Right forelimb (tissue), 1 donor: ENCODE measurements at places on chromosomes 13 and 19.
A peak's percentile ranks its signal among the peaks of the same experiment; 100 is the strongest.

DNA sequence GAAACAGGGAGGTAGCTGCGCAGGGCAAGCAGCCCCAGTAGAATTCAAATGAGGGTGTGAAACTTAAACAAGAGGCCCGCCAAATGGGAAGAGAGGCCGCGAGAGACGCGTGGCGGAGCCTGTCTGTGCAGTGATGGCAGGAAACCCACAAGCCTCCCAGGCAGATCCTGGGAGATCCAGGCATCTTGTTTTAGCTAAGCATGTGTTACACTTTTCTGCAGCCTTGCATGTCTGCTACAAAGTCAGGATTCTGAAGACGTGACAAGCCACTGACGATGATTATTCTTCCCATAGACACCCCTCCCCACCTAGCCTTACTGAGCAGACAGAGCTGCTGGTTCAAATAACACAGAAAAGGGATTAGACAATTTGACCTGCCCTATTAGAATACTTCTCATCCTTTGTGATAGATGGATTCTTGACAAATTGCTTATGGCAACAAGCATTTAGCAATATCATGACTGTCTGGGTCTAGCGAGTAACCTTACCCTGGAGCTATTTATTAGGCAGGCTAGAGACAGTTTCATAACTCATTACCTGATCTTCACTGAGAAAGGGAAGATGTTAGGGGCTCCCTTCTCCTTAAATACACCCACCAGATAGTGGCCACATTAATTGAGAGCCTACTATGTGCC lies 185.2 kb upstream of the IRS2 start:
- no peak for DNase-seq

GRCh38 chr19:45074744-45075300 lies 1.5 kb downstream of the ZNF296 start:
- DNase-seq: no peak

DNA sequence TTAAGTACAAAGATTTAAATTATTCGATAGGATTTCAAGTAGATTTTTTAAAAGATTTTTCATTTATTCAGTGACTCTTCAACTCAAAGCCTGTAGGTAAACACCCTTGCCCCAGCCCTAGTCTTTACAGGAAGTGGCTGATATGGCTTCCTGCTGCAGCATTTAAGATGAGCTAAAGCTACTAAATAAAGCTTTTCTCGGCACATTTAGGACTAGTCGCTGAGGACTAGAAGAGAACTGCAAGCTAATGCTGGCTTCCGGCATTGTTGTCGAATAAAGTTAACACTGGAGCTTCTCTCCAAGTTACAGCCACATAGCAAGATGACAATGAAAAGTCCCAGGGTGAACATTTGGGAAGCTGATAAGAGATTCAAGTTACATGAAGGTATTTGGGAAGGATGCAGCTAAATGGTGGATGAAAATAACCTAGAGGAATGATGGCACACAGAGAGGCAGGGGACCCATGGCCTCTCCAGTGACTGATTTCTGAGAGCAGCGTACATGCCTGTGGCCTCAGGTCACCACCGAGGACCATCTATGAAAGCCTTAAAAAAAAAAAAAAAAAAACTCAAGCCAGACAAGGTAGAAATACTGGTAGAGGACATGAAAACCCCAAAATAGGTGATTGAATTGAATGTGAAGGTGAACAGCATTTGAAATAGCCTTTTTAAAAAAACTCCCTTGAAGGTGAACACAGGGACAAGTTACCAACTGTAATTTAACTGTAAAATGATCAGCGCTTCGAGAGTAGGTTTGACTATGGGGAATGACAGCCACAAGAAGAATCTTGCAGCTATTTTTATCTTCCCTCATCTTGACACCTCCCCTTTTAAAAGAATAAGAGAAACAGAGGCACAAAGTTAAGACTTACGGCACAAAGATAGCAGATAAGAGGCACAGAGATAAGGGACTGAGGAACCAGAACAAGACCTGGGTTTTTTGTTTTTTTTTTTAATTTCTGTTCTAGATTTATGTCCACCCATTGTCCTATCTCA lies 155.4 kb downstream of the DCT start:
- DNase-seq: no peak

DNA sequence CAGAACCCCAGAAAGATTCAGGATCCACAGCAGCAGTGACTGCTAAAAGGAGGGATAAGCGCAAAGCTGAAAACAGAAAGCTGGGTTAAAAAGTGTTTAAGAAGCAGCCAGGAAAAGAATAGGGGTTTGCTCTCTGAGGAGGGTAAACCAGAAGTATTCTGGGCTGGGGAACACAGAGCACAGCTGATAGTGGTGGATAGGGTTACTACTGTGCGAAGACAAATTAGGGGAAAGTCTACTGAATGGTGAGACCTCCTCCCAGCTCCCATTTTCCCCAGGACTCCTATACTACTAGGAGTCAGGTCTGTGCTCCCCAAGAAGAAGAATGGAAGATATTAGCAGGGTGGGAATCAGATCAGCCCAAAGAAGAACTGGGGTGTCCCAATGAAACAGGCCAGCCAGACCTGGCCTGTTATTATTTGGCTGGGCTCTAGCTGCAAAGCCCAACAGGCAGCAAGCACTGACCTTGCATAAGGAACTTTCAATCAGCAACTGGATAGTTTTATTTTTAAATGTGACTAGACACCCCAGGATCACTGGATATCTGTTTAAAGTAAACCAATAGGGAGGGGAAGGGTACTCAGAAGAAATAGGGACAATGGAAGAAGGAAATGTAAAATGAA lies 43.5 kb upstream of the SERTM1 start:
- no peak for DNase-seq

DNA sequence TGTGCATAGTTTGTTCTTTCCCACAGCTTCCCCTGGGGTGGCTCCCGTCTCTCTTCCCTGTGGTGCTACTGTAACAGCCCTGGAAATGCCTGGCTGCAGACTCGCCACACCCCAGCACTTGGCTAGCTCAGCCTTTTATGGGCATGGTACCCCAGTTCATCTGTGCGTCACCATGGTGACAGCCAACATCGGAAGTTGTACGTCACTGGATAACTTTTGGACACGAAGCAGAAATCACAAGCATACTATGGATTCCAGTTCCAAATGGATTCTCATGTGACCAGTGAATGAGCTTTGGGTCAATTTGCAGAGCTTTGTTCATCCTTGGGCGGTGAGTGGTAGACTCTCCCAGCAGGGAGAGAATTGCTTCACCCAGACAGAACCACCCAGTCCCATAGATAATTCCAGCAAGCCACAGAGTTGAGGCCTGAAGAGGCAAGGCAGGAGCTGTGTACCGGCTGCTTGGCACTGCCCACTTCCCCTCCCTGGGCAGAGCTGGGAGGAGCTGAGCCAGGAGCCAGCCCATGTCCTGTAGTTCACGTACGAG lies 54.4 kb downstream of the COL4A2 start:
- DNase-seq: peak; percentile 74

DNA sequence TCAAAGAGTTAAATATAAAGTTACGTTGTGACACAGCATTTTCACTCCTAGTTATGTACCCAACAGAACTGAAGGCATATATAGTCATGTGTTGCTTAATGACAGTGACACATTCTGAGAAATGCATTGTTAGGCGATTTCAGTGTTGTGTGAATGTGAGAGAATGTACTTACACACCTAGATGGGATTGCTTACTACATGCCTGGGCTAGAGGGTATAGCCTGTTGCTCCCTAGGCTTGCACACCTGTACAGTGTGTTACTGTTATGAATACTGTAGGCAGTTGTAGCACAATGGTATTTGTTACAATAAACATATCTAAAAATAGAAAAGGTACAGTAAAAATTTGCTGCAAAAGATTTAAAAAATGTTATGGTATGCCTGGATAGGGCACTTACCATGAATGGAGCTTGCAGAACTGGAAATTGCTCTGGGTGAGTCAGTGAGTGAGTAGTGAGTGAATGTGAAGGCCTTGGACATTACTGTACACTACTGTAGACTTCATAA lies 89.2 kb downstream of the DHRS12 start:
- no peak for DNase-seq

- DNase-seq: no peak
Measured at GRCh38 chr19:40379446-40380198, 10.4 kb downstream of the HIPK4 start.

- DNase-seq: no peak
Measured at GRCh38 chr13:99624936-99625540, 123.8 kb downstream of the TM9SF2 start.

- no peak for DNase-seq
Measured at GRCh38 chr13:101565317-101565716, 112.8 kb downstream of the ITGBL1 start.

GRCh38 chr19:4581666-4582553 lies 22.4 kb upstream of the SEMA6B start:
- no peak for DNase-seq

GRCh38 chr13:76816394-76816793 lies 69.8 kb downstream of the KCTD12 start:
- DNase-seq: no peak

GRCh38 chr13:75393839-75394520 lies 88.0 kb downstream of the TBC1D4 start:
- DNase-seq: no peak

DNA sequence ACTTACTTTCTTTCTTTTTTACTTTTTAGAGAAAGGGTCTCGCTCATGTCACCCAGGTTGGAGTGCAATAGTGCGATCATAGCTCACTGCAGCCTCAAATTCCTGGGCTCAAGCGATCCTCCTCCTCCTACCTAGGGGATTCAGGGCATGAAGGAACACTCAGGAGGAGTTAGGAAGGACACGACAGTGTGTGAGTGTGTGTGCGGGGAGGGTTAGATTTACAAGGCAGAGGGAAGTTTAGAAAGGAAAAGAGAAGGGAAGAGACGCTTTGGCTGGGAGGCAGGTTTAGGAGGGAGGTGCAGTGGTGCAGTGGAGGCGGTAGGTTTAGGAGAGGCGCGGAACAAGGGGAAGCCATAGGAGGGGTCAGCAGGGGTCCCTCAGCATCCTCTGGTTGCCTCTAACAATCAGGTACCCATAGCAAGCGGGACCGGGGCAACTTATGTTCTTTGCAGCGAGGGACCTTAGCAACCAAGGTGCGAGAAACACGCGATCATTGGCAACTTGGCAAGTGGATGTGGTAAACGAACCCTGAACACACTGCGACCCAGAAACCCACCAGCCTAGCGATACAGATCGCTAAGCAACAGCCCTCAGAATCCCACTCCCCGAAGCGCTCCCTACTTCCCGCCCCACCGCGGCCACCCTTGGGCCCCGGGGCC lies 501 bp downstream of the SIRT2 start:
- no peak for DNase-seq

DNA sequence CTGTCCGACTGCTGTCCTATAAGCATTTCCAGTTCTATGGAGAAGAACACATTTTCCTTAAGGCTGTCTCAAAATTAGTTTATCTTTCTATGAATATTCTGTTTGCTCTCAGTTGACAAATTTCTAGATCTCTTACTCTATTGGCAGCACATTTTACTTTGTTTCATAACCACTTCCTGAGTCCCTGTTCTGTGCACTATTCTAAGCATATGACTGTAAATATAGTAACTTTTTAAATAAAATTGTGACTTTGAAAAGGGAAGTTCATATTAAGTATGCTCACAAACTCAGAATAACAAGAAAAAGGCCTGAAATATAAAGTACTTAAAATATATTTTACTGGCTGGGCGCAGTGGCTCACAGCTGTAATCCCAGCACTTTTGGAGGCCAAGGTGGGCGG lies 56.5 kb upstream of the HTR2A start:
- DNase-seq: no peak

GRCh38 chr13:45717349-45717748 lies 15.2 kb downstream of the CBY2 start:
- DNase-seq: no peak

DNA sequence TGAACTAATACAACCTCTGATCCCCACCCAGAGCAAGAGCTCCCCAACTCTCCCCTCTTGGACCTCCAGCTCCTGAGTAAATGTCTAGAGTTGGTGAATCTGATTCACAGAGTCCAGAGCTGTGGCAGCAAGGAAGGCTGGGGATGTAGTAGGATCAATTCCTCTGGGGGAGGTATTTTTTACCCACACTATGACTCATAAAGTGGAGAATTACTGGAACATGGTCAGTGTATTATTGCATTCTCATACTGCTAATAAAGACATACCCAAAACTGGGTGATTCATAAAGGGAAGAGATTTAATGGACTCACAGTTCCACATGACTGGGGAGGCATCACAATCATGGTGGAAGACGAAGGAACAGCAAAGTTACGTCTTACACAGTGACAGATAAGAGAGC lies 496.7 kb downstream of the EFNB2 start:
- no peak for DNase-seq

DNA sequence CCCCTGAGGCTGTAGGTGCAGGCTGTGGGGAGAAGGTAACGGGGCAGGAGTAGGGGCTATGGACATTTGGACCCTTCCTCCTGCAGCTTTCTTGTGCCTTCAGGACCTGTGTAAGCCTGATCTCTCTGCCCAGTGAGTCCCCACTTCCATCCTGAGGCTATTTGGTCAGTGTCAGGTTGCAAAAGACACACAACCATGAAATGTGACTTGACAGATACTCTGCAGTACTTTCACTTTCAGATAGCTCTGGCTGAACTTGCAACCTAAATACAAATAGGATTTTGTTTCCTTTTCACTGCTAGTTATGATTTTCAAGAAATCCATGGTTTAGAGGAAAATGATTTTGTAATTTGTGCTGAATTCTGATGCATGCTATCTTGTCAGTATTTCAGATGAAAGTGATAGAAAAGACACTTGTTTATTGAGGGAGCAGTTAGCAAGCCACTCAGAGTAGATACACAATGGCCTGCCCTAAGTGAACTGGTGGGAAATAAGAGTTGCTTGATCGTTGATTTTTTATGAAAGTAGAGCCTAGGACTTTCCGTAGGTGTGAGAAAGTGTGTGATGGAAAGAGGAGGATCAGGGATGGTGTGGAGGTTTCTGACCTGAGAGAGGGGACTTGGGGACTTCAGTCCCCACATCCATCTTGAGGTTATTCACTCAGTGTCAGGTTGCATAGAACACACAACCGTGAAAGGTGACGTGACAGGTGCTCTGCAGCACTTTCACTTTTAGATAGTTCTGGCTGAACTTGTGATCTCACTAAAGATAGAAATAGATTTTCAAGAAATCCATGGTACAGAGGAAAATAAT lies 18.1 kb upstream of the EID2 start:
- no peak for DNase-seq

GRCh38 chr19:8324186-8325050 lies 3.1 kb downstream of the RPS28 start:
- no peak for DNase-seq

GRCh38 chr19:35310331-35310730 lies 18.4 kb downstream of the MAG start:
- no peak for DNase-seq

- DNase-seq: no peak
Measured at GRCh38 chr13:59236309-59236919, 927.3 kb downstream of the DIAPH3 start.
